ENCODE measurements at places on chromosomes 11 and 22.
A peak's percentile ranks its signal among the peaks of the same experiment; 100 is the strongest.

- no peak for DNase-seq
Observed at GRCh38 chr11:44506375-44507016, 59.0 kb upstream of the CD82 start.

GRCh38 chr22:36546092-36546804 is 17.3 kb upstream of the EIF3D start:
- DNase-seq = peak; percentile 42

GRCh38 chr11:34358728-34359547 is 1.1 kb upstream of the ABTB2 start:
- peak; percentile 92 for DNase-seq

- no peak for DNase-seq
Observed at GRCh38 chr22:47396105-47396504, 633.7 kb downstream of the TBC1D22A start.

DNA sequence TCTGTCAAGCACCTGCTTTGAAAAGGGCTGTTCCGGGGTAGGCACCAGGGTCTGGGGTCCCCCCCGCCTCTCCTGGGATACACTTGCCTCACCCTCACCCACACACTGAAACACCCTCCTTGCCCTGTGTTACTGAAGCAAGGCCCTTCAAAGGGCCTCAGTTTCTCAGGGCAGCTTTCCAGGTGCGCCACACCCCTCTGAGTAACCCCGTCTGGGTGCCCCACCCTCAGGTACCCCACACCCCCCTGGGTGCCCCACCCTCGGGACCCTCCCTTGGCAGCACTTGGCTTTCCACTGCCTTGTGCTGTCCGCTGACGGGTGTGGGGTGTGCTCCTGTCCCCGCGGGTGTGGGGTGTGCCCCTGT is 413.6 kb downstream of the TBC1D22A start:
- no peak for DNase-seq

DNA sequence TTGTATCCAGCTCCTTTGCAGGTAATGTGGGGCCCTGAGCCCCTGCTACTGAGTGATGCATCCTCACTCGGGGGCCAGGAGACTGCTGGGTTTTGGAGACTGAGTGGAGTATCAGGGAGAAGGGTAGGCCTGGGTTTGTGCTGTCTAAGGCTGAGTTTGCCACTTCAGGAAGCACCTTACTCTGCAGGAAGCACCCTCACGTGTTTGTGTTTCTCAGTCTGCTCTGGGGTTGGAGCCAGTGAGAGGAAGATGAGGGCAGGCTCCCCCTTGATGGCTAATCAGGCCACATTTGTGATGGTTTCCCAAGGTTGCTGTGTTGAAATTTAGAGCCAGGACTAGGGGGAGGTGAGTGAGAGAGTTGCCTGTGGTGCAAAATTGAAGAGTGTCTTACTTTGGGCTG is 13.7 kb upstream of the THY1 start:
- DNase-seq = no peak

GRCh38 chr22:29124777-29125442 is 52.1 kb downstream of the KREMEN1 start:
- no peak for DNase-seq

DNA sequence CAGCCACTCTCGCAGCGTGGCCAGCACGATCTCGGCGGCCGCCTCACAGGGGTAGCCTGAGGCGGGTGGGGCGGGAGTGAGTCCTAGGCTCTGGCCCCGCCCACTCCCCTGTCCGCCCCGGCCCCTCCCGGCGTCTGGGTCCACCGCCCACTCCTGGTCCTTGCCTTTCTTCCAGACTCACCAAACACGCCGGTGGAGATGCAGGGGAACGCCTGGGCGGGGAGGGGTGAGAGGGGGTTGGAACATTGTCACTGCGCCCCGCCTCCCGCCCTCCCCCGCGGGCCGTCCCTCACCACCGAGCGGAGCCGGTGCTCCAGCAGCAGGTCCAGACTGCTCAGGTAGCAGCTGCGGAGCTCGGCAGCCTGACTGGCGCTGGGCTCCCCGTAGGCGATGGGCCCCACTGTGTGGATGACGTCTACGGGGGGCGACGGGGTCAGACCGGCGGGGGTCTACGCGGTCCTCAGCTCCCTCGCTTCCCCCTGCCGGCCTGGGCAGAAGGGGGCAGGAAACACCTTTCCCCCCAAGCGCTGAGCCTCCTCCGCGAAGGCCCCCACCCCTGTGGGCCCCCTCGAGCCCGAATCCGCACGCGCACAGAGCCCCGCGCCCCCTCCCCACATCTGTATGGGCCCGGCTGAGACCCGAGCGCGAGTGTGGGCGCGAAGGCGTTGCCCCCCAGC is 13.2 kb downstream of the OTUB1 start:
- peak; percentile 48 for DNase-seq

GRCh38 chr22:35522225-35523149 is 18.1 kb upstream of the RASD2 start:
- no peak for DNase-seq

- DNase-seq = no peak
Observed at GRCh38 chr22:41752011-41752970, 48.2 kb upstream of the CCDC134 start.

- no peak for DNase-seq
Observed at GRCh38 chr11:33646629-33647028, 54.0 kb downstream of the C11orf91 start.

- no peak for DNase-seq
Observed at GRCh38 chr22:35369996-35370395, 10.9 kb upstream of the HMOX1 start.

GRCh38 chr11:112042161-112042960 is 17.2 kb downstream of the DLAT start:
- DNase-seq = no peak

- DNase-seq = no peak
Observed at GRCh38 chr11:68950270-68950669, 30.5 kb downstream of the MRGPRD start.

GRCh38 chr22:37747080-37747714 is 50.3 kb downstream of the TRIOBP start:
- no peak for DNase-seq

DNA sequence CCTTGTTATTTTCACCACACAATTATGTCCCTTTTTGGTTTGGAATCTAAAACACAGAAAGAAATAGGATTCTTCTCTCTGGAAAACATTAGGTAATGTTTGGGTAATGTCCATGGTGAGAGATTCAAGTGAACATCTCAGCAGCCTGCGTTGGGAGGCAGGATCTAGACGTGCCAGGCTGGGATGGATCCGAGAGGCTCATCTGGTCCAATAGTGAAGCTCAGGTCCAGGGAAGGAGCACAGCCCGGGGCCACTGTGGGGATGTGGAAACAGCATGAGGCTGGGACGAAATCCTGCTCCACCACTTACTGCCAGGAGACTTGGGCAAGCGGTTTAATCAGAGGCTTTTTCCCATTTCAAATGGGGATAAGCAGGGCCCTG is 109.9 kb downstream of the CSNK2A3 start:
- no peak for DNase-seq

Data from retina (tissue), 1 donor.